Activated CD8-positive, alpha-beta memory T cell treated with anti-CD3 and anti-CD28 coated beads for 4 hours (primary cell): ENCODE measurements at places on chromosomes 6 and 20.

GRCh38 chr6:28648878-28649375 lies 123.2 kb downstream of the GPX5 start:
- DNase-seq = no peak

DNA sequence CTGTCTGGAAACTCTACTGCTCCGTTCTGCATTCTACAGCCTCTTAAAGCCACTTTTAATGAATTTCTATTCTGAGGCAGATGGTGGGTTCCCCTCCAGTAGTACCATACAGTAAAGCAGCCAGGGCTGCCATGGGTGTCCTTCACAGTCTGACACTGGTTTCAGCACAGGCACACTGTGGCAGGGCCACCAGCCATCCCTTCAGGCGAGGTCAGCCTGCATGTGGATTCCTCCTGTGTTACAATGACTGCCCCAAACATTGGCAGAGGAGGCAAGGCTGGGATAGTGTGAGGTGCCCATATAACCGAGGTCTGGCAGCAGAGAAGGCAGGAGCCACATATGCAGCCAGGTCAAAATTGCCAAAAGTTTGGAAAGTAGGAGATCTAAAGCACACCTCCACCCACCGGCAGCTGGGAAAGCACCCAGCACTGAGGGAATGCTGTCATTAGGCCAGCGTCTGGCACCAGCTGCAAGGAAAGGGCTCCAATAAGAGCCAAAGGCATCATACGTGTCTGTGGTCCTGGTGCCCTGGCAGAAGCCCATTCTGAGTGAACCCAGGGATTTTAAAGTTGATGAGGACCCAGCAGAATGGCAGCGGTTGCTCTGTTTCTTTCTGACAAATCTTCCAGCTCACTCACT lies 24.0 kb downstream of the STK35 start:
- no peak for DNase-seq

DNA sequence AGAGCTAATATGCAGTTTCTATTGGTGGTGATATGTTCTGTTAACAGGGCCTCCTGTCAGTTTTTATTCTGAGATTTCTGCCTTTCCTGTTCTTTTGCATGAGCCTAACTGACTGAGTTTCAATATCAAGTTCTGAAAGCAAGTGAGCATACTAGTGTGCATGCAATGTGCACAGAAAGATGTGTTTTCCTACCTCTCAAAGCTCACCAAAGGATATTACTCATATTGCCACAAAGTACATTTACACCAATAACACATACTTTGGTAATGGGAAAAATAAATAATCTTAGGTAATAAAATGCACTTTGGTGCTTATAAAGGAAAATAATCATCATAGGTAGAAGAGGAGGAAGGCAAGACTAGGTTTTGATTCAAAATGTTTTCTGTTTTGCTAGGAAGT lies 195.0 kb downstream of the KHDC1L start:
- DNase-seq = no peak

DNA sequence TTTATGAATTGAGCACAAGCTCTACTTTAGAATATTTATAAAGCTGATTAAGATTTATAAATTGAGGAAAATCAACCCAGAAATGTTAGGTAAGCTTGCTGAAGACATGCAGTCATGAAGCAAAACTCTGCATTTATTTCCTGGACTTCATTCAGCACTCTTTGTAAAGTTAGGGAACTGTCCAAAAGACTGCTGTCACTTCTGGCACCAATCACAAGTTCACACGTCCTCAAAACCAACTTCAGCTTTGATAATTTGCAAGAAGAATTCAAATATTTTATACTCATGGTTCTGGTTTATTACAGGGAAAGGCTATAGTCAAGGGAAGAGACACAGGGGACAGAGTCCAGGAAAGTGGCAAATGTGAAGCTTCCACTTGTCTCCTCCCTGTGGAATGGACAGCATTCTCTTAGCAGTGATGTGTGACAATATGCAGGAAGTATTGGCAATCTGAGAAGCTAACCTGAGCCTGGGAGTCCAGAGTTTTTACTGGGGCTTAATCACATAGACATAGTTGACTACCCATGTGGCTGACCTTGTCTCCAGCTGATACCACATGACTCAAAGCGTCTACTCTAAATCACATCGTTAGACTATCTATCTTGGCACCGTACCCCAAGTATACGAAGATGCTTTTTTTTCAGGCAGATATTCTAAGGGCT lies 85.4 kb downstream of the PPP1R14C start:
- no peak for DNase-seq

DNA sequence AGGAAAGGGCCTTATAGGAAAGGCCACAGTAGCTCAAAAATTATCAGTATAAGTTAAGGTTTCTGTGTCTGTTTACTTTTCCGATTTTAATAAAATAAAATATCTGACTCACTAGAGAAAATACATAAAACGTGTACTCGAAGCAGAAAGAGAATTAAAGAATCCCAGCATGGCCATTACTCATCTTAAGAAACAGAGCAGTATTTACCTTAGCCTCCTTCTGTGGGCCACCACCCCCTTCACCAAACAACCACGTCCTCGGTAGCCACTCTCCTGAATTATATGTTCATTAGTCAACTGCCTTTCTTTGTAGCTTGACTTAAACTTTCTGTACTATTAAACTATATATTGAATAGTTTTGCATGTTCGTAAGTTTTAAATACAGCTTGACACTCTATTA lies 72.2 kb upstream of the SPTLC3 start:
- no peak for DNase-seq

DNA sequence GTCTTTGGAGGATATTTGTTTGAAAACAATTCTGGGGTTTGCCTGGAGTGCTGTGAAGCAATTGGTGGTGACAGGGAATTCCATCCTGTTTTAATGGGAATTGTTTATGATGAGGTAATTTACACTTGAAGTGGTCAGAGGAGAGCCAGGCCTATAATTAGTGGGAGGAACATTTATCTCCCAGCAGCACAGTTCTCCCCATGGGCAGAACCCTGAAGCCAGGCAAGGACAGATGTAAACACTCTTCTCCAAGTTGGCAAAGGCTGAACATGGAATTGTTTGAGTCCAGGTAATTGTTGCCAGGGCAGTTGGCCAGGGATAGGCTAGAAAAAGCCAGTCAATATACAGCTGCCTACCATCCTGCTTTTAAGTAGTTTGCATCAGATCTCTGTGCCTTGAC lies 789.7 kb downstream of the FRK start:
- DNase-seq = no peak

DNA sequence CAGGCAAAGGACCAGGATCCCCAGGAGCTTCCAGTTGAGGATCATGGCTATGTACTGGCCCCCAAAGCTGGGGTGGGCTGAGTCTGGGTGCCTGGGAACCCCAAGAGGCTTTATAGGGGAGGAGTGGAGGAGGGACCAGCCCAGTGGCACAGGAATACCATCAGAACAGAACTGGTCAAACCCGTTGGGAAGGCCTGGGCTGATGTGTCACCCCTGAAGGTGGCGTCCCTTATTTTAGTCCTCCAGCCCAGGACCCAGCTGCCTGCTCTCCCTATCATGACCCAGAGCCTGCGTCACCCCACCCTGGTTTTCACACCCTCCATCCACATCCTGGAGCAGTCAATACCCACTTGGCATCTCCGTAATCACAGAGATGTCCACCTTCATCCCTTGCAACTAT lies at the start of gene PSORS1C2:
Gene PSORS1C2 (minus strand): TSS at position 85 of the 400 bp plus-strand sequence. CDS start 40 bp downstream, at position 45.
- no peak for DNase-seq

DNA sequence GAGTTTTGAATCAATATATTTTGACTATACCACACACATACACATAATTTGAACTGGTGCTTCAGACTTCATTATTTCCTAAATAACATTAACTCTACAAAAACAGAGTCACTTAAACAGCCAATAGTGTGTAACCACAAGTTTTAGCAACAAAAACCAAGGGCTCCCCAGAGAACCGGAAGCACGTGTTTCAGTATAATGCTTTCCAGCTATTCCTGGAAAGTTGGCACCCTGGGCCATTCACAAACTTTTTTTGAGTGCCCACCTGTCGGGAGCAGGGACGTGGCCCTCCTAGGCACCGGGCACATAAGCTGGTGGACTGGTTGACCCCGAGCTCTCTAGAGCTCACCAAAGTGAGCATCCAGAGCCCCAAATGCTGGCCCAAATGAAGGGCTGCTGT lies 1.9 kb upstream of the SLC35D3 start:
- no peak for DNase-seq

GRCh38 chr6:40735121-40735520 lies 148.0 kb upstream of the LRFN2 start:
- no peak for DNase-seq

- DNase-seq = no peak
These were observed 12.1 kb downstream of the APMAP start for GRCh38 chr20:24980291-24981053.

DNA sequence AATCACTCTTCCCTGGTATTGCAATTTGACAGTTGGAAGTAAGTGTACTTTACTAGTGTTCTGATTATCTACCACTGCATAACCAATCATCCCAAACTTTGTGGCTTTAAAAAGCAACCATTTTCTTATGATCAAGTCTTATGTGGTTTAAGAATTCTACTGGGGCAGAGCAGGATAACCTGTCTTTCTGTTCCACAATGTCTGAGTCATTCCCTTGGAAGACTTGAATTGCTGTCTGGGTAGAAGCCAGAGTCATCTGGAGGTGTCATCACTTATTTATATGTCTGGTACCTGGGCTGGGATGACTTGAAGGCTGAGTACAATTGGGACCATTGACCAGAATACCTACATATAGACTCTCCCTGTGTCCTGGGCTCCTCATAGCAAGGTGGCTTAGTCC lies 644.3 kb downstream of the HDGFL1 start:
- no peak for DNase-seq

DNA sequence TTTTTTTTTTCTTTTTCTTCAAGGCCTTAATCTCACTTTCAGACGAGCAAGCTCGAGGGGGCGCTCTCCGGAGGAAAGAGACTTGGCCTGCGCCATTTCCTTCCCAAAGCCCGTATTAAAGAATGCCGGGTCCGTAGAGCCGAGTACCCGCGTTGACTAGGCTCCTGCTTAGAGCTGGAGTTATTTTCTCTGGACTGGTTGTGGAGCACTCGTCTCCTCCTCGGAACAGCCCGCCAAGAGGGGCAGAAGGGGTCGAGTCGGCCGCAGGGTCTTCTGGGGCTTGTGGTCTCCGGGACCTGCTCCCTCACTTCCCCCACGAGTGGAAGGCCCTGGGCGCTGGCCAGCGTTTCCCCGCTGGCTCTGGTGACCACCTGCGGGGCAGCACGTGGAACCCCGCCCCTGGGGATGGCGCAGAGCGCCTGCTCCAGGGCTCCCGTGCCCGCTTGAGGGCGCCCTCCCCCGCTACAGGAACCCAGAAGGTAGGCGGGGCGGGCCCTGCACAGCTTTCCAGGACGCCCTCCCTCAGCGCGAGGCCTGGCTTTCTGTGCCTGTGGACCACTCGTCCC lies 2.7 kb upstream of the MEI4 start:
- DNase-seq = no peak

DNA sequence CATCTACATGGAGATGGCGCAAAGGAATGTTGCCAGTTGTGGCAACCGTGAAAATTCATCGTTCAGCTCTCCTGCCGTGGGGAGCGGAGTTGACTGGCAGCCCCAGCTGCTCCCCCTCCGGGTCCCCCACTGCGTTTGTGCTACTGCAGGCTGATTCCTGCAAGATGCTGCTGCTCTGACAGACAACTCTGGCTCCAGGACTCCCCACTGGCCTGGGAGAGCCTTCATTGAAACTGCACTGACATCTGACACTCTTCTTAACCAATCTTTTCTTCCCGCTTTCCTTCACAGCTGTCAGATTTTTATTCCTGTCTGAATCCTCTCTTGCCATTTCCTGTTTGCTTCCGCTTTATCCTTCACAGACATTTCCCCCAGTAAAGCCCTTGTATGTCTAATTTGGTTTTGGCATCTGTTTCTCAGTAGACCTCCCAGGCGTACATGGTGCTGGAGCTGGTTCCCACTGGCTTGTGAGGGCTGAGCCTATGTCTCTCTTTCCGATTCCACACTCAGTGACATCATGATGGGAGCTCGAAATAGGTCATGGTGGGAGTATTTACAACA lies 9.5 kb upstream of the ATRN start:
- no peak for DNase-seq

- no peak for DNase-seq
These were observed 8.8 kb downstream of the DEFB129 start for GRCh38 chr20:235891-236290.

DNA sequence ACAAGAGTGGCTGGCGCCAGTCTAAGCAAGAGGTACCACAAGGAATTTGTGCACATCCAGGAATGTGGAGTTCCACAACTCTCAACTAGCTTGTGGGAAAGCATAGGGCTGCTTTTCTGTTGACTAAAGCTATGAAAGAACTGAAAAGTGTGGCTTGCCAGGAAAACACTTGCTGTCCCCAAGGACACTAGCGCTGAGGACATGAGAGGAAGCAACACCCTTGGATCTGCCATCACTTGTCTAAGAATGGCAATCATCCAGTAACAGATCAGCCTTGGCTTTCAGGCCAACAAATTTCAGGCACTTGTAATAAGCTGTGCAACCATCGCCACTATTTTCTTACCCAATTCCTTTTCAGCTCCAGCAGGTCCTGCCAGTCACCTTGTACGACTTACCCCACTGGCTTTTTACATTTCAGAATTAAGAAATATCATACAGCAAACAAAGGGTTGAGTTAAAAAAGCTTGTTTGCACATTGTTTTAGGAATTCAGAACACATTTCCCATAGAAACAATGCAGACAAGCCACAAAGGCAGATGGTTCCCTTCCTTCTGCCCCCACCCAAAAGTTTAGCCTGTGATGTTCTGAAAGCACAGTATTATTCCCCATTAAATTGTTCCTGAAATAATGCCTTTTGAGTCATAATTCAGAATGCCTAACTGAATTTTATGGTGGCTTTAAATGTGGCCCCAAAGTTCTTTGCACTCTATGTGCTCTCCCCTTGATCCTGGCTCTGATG lies 57.9 kb upstream of the SSTR4 start:
- no peak for DNase-seq

GRCh38 chr6:44009425-44010321 lies 117.6 kb downstream of the MRPL14 start:
- no peak for DNase-seq

GRCh38 chr6:111423960-111424846 lies 58.8 kb downstream of the REV3L start:
- DNase-seq = no peak

- DNase-seq = no peak
These were observed 3.0 kb upstream of the TMEM14C start for GRCh38 chr6:10719964-10720264.
